Stimulated activated effector memory CD8-positive, alpha-beta T cell treated with anti-CD3 and anti-CD28 coated beads, Interleukin-12 subunit alpha, Interleukin-12 subunit beta, amount 100 ng/mL, for 72 hours (primary cell): ENCODE measurements at places on chromosomes 7 and 10.

GRCh38 chr7:105623906-105624305, 42.6 kb upstream of the EFCAB10 start:
- DNase-seq = no peak

DNA sequence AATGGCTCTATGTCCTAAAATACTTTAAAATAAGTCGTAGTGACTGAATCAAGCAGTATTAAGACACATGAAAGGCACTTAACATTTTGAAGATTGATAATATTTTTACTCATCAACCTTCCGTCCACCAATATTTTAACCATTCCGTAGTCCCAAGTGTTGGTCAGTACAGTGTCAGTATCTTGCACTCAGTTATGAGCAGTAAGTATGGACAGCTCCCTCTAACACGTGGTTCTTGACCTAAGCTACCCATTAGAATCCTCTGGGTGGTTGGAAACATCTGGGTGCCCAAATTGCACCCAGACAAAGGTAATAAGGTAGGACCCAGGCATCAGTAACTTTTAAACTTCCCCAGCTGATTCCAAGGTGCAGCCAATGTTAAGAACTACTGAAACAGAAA, 260.2 kb downstream of the HDAC9 start:
- no peak for DNase-seq

DNA sequence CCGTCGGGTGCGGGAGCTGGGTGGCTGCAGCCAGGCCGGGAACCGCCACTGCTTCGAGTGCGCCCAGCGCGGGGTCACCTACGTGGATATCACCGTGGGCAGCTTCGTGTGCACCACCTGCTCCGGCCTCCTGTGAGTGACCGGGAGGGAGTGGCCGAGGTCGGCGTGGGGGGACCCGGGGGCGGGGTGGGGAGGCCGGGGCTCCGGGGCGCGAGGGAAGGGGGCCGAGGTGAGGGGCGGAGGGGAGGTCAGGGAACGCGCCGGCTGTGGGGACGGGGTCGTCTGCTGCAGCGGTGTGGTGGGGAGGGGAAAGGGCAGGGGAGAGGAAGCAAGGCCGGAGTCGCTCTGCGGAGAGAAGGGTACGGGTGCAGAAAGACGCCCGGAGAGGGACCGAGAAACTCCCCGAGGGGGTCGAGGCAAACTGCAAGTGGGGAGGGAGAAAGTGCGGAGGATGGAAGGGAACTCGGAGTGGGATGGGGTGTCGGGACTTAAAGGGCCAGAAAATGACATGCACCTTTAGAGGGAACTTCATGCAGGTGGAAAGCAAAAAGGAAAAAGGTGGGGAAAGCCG, 518 bp downstream of the AGFG2 start:
- no peak for DNase-seq

- DNase-seq = no peak
These were observed 225.3 kb upstream of the PITRM1 start for GRCh38 chr10:3397846-3398245.
